Activated T-helper 1 cell treated with anti-CD3 and anti-CD28 coated beads, Interleukin-12 subunit alpha, Interleukin-12 subunit beta, Interleukin-2, Interleukin-4 antibody, amounts not matched to agents 30 ng/mL and 10 ng/mL and 1 ng/mL, durations not matched to agents 14 hours and 24 hours and 36 hours (primary cell): ENCODE measurements at places on chromosomes 2 and 18. TPM values are rescaled to one million over a fixed set of nuclear protein-coding genes. Genes with fewer than 3 reads are reported as not detected.
A peak's percentile ranks its signal among the peaks of the same experiment; 100 is the strongest.

DNA sequence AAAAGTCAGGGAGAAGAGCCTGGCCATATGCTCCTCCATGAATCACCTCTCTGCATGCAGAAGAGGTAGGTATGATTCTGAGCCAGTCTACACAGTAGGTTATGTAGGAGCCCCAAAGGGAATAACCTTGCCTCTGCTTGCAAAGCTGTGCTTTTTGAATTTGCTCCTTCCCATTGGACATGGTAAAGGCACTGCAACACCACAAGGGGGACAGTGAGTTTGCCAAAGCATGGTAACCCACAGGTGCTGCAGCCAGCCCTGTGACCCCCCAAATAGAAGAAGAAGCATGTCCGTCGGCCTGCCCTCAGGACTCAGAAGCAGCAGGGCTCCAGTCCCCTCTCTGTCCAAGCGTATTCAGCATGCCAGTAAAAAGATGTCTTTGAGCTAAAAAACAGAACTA lies 51.0 kb upstream of the BCL2L11 start:
- H3K36me3 ChIP-seq, result no peaks in the 10 kb centered on the region
- no peak overlapping the region for H3K4me3 ChIP-seq
- peaks cover 6% of the 10 kb centered on the region for H3K4me1 ChIP-seq
- H3K27me3 ChIP-seq, result peaks cover 43% of the 10 kb centered on the region

Gene FZD7
- total RNA-seq, result 1.2 and 1.5 TPM in 2 replicates

DNA sequence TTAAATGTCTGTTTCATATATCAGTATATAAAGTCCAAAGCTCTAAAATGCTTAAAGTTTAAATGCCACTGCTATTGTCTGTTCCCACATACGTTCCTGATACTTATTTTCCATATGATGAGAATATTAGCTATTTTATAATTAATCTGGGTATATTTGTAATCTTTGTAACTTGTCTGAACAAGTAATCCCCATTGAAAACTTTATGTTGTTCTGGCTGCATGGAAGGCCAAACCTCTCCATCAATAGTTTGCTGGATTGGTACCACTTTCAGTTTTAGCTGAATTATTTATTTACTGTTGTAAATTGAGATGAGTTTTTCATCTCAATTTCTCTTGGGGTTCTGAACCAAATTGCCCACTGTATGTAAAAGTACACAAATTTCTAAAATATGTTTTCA lies 1.5 kb downstream of the MBD5 start:
- peak overlapping the region; percentile 95 for H3K27ac ChIP-seq
- peak overlapping the region; percentile 98 for H3K4me3 ChIP-seq
- H3K27me3 ChIP-seq, result no peaks in the 10 kb centered on the region

- H3K36me3 ChIP-seq, result no peaks in the 10 kb centered on the region
- DNase-seq, result no peak
- no peak within 1 kb of the TSS for H3K27ac ChIP-seq
- peak within 1 kb of the TSS; percentile 8 for H3K4me3 ChIP-seq
- H3K4me1 ChIP-seq, result peaks cover 59% of the 10 kb centered on the region
Measured at GRCh38 chr2:96505231-96505889, at the start of gene NEURL3. TSS of gene NEURL3 (minus strand) at chr2:96505357. CDS start at chr2:96505286, 71 bp downstream.

DNA sequence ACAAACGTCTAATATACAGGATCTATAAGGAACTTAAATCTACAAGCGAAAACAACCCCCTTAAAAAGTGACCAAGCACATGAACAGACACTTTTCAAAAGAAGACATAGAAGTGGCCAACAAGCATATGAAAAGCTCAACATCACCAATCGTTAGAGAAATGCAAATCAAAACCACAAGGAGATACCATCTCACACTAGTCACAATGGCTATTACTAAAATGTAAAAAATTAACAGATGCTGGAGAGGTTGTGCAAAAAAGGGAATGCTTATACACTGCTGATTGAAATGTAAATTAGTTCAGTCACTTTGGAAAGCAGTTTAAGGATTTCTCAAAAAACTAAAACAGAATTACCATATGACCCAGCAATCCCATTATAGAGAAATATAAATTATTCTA lies 1148.5 kb upstream of the FAM98A start:
- H3K27me3 ChIP-seq, result no peaks in the 10 kb centered on the region
- H3K4me1 ChIP-seq, result no peaks in the 10 kb centered on the region
- H3K4me3 ChIP-seq, result no peak overlapping the region
- no peak overlapping the region for H3K27ac ChIP-seq

DNA sequence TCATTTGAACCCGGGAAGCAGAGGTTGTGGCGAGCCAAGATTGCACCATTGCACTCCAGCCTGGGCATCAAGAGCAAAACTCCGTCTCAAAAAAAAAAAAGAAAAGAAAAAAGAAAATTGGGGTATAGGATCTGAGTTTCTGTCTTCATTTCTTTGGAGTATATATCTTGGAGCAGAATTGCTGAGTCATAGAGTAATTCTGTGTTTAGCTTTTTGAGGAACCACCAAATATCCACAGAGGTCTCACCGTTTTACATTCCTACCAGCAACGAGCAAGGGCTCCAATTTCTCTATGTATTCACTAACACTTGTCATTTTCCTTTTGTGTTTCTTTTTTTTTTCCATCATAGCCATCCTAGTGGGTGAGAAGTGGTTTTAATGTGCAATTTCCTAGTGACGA lies 87.6 kb upstream of the TEX51 start:
- DNase-seq, result no peak
- H3K27me3 ChIP-seq, result peaks cover 9% of the 10 kb centered on the region
- no peak overlapping the region for H3K27ac ChIP-seq
